MCF 10A (cell line): ENCODE measurements at places on chromosomes 3 and 15. TPM values are rescaled to one million over a fixed set of nuclear protein-coding genes. Genes with fewer than 3 reads are reported as not detected.

Gene CSTA
- total RNA-seq = 133 and 145 TPM in 2 replicates

Gene SKOR1
- total RNA-seq = 0.07 and 0.17 TPM in 2 replicates

Gene NEK10
- total RNA-seq = 0.44 and 1.1 TPM in 2 replicates

Gene SERINC4
- total RNA-seq = 0.20 TPM in 1 of 2 replicates, not detected in the other
